Activated naive CD8-positive, alpha-beta T cell treated with anti-CD3 and anti-CD28 coated beads for 36 hours (primary cell): ENCODE measurements at places on chromosomes 2 and 18. TPM values are rescaled to one million over a fixed set of nuclear protein-coding genes. Genes with fewer than 3 reads are reported as not detected.

DNA sequence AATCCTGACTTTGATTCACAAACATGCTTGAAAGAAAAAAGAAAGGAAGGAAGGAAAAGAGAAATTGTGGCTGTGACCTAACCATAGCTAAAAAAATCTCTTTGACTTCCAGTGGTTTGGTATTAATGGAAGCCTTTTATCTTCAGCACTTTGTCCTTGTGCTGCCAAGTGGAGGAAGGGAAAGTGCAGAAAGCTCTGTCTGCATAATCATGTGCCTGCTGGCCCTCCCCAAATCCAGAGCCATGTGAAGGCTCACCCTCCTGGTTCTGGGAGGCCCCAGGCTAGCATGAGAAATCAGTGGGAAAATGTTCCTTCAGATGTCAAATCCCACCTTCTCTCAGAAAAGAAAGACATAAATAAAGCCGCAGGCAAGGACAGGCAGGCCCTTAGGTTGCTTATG is 48.3 kb upstream of the BMPR2 start:
- H3K27me3 ChIP-seq = no peaks in the 10 kb centered on the region
- H3K4me1 ChIP-seq = no peaks in the 10 kb centered on the region
- H3K27ac ChIP-seq = no peak overlapping the region
- H3K36me3 ChIP-seq = peaks cover 3% of the 10 kb centered on the region

DNA sequence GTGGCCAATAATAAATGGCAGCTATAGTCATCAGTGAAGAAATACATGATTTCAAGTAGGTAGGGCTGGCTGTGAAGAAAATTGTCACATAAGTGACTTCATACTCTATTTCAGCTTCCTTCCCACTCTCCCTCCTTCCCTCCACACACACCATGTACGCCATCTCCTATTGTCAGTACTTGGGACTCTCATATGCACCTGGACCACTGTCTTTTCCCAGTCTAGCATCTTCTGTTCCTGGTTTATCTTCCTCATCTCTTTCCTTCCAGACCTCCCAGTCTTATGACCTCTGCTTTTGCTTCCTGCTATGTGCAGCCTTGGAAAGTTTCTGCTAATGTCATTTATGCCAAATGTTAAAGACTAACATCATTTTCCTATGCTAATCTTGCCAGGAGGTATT is 35.0 kb downstream of the HNMT start:
- H3K27me3 ChIP-seq = no peaks in the 10 kb centered on the region
- no peak overlapping the region for H3K4me3 ChIP-seq
- no peaks in the 10 kb centered on the region for H3K4me1 ChIP-seq
- DNase-seq = no peak
- no peaks in the 10 kb centered on the region for H3K36me3 ChIP-seq

GRCh38 chr2:121489911-121490583 is 40.6 kb upstream of the RNU4ATAC start:
- peaks cover 6% of the 10 kb centered on the region for H3K36me3 ChIP-seq
- no peak for DNase-seq
- no peak overlapping the region for H3K4me3 ChIP-seq

DNA sequence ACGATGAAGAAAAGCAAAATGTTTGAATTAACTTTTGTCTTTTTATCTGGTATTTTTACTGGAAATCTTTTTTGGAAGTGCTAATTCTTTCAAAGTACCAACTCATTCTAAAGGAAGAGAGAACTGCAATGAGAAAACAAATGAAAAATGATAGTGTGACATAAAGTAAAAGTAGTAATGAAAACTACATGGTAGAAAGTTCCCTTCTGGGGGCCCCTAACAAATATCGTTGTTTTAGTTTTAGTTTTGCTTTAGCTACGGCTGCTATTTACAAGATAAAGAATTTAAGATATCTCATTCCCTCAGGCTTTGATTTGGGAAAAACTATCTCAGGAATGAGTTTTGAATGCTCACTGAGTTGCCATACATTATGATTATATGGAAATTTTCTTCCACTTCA is 161.4 kb downstream of the XIRP2 start:
- H3K36me3 ChIP-seq = no peaks in the 10 kb centered on the region
- no peaks in the 10 kb centered on the region for H3K4me1 ChIP-seq
- H3K27me3 ChIP-seq = no peaks in the 10 kb centered on the region

DNA sequence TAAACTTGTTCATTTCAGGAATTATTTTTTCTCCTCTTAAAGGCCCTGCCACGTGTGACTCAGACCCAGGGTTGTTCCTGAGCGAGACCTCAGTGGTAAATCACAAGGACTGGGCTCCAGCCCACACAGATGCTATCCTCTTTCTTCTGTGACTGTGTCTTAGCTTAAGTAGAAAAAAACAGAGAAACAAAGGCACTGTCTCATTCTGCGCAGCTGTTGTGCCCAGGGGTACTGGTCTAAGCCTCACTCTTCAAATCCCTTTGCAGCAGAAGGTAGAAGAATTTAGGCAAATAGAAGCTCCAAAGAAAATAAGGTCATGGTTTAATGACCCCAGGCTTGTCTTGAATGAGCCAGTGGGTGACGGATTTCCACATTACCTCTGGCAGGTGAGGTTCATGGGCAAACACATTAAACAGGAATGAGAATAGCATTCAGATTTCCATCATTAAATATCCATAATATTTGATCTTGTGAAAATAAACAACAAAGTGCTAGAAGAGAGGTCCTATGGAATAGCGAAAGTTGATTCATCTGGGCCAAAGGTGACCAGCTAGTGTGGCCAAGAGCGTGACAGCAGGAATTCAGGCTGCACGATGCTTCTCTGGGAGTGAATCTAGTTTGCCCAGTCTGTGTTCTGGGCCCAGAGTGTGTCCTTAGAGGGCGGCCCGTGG is 63.3 kb downstream of the LIPG start:
- H3K4me1 ChIP-seq = no peaks in the 10 kb centered on the region
- H3K36me3 ChIP-seq = no peaks in the 10 kb centered on the region

FBLN7 gene
- 8.8 TPM for total RNA-seq
